ENCODE measurements at places on chromosomes 1 and 21.

DNA sequence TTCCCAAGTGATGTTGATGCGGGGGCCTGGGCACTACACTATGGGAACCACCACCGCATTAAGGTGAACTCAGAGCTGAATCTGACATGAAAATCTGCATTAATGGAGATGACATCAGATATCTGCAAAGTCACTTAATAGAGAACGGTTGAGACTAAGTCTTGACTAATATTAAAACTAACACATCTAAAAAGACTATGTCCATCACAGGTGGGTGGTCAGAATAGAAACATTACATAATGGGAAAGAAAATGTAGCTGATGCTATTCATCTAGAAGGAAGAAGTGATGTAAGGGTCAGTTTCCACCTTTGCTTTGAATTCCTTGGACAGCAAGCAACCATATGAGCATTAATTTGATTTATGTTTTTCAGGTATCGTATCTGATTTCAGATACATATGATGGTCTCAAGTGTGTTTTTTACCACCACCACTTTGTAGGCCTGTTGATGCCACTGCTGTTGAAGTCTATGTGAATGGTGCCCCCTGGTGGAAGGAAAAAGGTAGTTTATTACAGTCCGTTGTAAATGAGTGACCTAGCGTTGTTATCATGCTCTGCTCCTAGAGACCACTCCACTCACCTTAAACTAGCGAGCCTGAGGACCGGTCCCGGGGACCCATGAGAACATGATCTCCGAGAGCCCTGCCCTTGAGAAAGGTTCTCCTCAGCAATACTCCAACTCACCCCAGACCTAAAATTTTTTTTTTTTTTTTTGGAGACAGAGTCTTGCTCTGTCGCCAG, 73.5 kb downstream of the BACH1 start:
- DNase-seq: peak; percentile 85

DNA sequence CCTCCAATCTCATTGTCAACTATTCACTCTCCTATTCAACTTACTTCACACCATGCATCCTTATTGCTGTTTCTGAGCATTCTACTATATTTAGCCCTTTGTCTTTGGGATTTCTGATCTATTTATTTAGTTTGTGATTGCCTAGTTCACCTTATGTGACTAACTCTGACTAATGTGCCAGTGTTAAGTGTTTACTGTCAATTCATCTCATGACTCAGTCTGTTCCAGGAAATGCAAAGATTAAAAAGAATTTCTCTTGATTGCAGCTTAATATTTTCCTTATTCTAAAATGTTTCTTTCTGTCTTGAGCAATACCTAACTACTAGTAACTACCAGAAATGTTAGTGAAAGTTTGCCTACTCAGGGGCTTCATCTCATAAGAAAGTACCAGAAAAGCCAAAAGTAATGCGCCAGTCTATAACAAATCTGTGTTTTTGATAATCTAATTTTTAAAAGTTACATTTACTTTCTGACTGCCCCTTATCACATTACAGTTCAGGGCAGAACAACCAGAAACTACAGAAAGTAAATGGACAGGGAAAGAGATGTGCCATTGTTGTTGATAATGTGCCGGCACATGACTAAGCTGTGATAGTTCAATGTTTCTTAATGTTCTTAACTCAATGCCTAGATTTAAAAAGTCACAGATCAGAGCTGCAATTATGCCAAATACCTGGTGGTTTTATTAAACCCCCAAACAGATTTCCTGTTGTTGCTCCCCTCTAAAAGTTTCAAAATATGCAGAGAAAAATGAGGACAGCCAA, 556.5 kb downstream of the PTBP2 start:
- no peak for DNase-seq

DNA sequence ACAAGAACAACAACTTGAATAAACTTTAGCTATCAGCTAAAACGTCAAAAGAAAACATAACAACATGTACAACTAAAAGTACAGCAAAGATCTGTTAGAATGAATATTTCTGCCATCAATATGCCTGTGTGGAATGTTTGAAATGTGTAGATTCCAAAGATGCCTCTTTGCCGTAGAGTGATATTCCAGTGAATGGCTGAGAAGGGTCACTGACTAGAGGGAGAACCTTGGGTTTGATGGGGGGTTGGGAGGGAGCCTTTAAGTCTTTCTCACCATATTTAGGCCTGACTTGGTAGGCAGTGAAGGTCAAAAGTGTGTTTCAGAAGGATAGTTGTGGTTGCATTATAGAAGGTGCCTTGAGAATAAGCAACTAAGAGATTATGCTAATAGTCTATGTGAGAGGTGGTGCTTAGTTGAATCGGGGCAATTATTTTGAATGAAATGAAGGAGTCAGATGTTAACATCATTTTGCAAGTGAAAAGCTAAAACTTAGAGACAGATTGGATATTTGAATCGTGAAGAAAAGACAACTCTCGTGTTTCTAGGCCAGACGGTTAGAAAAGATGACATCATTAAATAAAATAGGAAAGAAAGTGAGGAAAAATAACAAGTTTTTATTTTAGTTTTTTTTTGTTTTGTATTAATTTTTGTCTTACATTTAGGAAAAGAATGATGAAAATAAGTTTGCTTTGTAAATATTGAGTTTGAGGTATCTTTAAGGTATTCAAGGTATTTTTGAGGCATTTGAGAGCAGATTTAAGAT, 53.8 kb downstream of the PLA2G4A start:
- no peak for DNase-seq

DNA sequence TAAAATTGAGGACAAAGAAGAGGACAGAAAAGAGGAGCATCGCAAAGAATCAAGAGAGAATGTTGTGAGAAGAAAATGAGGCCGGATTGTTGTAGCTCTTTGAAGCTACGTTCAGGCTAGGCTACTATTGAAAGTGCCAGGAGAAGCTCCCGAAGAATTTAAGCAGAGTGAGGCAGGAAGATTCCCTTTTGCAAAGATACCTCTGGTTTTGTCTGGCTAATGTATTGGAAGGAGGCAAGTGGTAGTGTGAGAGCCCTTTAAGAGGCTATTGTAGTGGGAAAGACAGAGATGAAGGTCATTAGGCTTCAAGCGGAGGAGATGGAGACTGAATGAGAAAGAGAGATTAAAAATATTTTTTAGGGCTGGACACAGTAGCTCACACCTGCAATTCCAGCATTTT, 476.9 kb upstream of the ADGRL2 start:
- DNase-seq: no peak

- DNase-seq: no peak
These were observed 101.5 kb downstream of the HFM1 start for GRCh38 chr1:91303165-91303564.

GRCh38 chr1:94247138-94248094, 10.0 kb upstream of the ARHGAP29 start:
- DNase-seq: peak; percentile 53

DNA sequence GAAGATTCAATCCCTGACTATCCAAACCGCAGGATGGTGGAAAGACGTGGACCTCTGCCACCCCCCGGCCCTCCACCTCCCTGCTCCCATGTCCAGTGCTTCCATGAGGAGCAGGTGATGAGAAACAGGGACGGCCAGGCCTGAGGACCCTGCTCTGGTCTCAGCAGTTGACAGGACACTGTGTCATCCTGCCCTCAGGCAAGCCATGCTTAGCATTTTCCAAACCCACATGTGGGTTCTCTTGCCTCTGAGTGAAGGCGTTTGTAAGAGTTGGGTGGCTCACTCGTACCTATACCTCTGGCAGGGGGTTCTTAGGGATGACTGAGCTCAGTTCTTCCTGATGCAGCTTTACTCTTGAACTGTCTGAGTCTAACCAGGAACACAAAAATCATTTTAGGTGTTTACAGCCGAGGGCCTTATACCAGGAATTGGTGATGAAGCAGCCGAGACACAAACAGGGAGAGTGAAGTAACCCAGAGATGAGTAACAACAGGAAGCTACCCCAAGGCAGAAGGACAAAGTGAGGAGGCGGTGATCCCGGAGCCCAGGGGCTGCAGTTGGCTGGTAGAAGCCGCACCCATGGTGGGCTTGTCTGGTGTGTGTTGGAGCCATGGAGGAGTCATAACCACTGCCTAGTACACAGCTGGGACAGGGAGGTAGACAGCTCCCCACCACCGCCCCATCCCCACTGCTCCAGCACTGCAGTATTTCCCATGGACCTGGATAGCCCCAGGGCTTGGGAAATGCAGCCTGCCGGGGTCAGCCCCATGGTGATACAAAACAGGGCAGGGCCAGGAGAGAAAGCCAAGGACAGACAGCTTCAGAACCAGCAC, 21.4 kb downstream of the MYBPH start:
- no peak for DNase-seq

- peak; percentile 95 for DNase-seq
These were observed at the start of the genes TAF5L and URB2 for GRCh38 chr1:229625915-229626831. Gene TAF5L (minus strand): TSS chr1:229626122. CDS start chr1:229614482, 11,640 bp downstream. Gene URB2 (plus strand): TSS chr1:229626247. CDS start chr1:229627634, 1,387 bp downstream.

DNA sequence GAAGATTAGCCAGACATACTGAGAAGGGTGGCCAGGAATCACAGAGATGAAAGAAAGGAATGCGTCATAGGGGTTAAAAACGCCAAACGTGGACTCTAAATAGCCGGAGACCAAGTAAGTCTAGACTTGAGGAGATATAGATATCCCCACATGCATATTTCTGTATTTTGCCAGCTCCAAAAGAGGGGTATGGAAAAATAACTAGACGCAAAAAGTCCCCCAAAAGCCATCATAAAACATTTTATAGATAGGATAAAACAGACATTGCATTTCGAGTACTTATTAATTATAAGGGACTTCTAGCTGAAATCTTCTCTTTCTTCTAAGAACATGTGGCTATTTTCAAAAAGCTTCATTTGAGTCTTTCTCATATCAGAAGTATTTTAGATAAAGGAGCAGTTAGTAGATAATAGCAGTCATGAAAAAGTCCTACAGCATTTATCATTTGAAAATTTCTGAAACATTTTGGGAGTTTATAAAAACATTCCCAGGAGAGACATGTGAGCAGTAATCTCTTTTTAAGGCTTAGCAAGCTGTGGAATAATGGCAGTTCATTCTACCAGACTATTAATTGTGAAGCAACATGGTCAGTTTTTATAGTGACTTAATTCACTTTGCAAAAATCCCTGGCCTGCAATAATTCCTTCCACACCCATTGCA, 6.1 kb downstream of the KIF26B start:
- no peak for DNase-seq

DNA sequence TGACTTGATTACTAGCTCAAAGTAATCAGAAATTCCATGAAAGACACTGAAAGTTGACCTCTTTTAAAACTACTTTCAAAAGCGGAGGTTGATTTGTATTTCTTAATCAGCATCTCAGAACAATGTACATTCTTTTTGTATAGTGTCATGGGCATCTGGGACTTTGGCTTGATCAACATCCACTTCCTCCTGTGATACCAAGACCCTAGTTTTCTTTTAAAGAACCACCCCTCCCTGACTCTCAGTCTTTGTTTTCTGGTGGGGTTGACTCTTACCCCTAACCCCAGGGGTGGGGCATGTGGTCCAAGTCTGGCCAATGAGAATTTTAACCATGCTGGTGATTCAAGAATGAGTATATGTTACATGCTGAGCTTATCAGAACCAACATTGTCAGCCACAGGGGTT, 21.7 kb upstream of the IRF2BP2 start:
- no peak for DNase-seq

GRCh38 chr1:33727310-33727709, 136.6 kb upstream of the HMGB4 start:
- DNase-seq: no peak

DNA sequence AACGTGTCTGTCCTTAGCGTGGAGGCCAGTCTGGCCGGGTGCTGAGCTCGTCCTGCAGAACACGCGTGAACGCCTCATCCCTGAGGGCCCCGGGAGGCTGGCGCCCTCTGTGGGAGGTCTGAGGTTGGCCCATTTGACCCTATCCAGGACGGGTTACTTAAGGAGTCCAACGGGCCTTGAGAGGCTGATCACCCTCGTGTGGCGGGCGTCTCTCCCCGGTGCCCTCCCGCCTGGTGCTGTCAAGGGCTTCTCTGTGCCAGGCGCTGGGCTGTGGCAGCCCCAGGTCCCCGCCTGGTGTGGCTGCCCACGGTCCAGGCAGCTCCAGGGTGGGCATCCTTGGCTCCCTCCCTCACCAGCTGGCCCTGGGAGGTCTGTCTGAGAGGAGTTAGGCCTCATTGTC, 9.7 kb downstream of the SKI start:
- DNase-seq: no peak

DNA sequence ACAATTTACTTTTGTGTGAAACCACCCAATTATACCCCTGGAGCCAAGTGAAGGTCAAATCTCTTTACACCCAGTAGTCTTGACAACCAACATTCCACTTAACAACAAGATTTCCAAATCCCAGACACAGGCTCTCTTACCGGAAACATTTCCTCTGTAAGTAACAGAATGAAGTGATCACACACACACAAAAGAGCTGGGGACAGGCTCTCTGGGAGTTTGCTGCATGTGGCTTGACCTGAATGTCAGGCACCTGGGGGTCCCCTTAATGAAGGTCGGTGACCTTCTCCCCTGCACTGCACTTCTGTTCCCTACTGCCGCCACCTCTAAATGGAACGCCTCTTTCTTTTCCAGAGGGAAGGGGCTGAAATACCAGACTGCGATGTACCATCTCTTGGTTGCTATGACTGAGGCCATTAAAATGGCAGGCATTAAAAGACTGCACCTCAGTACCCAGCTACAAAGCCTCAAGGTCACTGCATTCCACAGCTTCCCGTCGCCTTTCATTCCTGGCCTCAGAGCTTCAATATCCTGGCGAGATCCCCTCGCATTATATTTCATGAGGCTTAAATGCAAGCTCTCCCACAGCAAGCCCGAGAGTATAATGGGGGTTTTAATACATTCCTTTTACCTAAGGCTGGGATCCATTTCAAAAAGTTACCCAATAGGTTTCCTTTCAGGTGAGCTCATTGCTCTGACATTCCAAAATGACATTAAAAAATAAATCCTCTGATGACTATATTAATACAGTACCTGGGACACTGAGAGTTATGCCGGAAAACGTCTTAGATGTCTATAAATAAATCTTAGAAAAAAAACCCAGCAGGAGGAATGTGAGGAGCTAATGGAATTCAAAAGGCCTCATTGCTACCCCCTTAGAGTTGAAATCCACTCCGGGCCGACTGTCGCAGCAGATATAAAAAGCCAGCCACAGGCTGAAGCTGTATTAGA, 90.9 kb upstream of the DIRAS3 start:
- no peak for DNase-seq

- DNase-seq: no peak
These were observed 1.4 kb upstream of the STMN1 start for GRCh38 chr1:25907601-25908000.

- DNase-seq: no peak
These were observed 83.4 kb downstream of the SLC16A1 start for GRCh38 chr1:112872551-112872962.

- DNase-seq: peak; percentile 5
These were observed 71.1 kb downstream of the MATN1 start for GRCh38 chr1:30652152-30652841.

GRCh38 chr1:28437264-28437923, 67.9 kb downstream of the PHACTR4 start:
- DNase-seq: no peak

- no peak for DNase-seq
These were observed 107.7 kb downstream of the PDE9A start for GRCh38 chr21:42760951-42761751.

- no peak for DNase-seq
These were observed 67.1 kb upstream of the PGBD5 start for GRCh38 chr1:230493264-230493663.

Measured in NCI-H446 (cell line).